ENCODE measurements at places on chromosomes 13 and 19.

GRCh38 chr13:61094865-61095264 is 320.8 kb downstream of the PCDH20 start:
- DNase-seq = no peak

- no peak for DNase-seq
Observed at GRCh38 chr19:5083547-5083965, 114.6 kb downstream of the KDM4B start.

DNA sequence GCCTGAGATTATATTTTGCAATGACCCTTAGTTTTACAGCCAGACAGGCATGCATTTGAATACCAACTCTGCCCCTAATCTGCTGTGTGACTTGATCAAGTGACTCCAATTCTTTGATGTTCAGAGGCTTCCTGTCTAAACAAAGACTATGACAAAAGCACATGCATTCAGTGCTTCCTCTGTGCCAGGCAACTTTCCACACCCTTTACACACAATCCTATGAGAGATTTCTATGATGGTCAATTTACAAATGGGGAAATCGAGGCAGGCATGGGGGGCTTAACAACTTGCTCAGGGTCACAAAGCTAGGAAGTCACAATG is 3.7 kb upstream of the LYPD3 start:
- no peak for DNase-seq

- no peak for DNase-seq
Observed at GRCh38 chr13:23985839-23986238, 88.5 kb upstream of the C1QTNF9B start.

DNA sequence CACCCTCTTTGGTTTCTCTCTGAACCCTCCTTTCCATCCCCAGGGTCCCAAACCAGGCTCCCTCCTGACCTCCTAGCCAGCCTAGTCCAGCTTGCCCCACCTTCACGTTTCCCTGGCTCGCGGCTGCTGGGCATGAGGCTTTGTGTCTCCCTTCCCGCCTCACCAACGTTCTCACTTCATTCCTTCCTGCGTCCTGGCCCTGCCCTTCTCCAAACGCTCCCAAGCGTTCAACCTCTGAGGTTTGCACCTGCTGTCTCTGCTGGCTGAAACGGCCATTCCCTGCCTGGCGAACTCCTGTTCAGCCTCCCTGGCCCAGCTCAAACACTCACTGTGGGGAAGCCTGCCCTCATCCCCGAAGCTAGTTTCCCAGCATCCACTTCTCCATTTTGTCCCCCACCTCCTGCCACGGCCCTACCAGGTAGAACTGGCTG is 12.4 kb downstream of the EPS8L1 start:
- DNase-seq = no peak

GRCh38 chr19:29952177-29952576 is 10.1 kb downstream of the URI1 start:
- no peak for DNase-seq

- peak; percentile 45 for DNase-seq
Observed at GRCh38 chr13:21079761-21080592, 18.6 kb upstream of the LATS2 start.

DNA sequence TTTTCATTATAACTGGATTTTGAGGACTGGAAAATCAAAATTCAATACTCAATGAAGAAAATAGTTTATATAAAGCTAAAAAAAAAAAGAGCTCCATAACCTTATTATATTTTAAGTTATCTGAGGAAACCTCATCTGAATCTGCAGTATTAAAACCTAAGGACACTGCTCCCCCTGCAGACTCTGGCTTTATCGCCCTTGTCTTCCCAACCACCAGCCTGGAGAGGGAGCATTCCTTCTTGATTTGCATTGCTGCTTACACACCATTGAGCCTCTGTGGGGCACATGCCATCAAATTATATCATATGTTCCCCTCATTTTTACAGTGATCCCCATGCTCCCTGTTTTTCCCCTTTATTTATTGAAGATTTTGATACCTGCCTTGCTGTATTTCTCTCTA is 871.4 kb upstream of the GPC6 start:
- DNase-seq = peak; percentile 9

DNA sequence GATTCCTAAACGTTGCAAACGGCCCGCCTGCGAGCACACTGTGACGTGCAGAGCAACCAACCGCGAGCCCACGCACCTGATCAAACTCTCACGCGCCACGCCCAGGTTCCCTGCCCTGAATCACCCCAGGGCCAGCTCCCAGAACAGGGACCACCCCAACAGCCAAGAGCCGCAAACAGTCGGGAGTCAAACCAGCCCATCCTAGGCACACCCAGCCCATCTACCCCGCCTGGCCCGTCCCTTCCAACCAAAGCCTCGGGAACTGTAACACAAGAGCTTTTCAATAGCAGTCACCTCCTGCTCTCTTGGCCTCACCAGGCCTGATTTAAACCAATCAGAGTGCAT is 8.9 kb downstream of the PIP5K1C start:
- DNase-seq = no peak

GRCh38 chr19:42096255-42096837 is 20.4 kb downstream of the ZNF574 start:
- no peak for DNase-seq

DNA sequence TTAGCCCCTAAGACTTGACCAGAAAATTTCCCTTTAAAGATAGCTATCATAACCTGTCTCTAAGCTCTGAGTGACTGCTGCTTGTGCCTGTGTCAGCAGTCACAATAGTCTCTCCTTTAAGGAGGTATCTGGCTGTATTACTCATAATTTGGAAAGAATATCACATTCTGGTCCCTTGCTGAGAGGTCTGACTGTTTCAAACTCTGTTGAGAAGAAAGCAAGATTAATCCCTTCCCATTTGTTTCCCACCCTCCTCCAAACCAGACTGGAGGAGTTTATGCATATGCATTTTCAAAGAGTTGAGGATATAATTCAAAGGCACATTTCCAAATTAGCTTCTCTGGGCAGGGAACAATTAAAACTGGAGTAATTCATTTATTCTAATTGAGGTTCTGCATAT is 2.3 kb downstream of the HTR2A start:
- no peak for DNase-seq

- no peak for DNase-seq
Observed at GRCh38 chr13:26538363-26539317, 18.8 kb upstream of the WASF3 start.

GRCh38 chr13:79311386-79311785 is 94.7 kb downstream of the RBM26 start:
- no peak for DNase-seq

- DNase-seq = no peak
Observed at GRCh38 chr19:34365463-34366401, 736 bp downstream of the GPI start.

DNA sequence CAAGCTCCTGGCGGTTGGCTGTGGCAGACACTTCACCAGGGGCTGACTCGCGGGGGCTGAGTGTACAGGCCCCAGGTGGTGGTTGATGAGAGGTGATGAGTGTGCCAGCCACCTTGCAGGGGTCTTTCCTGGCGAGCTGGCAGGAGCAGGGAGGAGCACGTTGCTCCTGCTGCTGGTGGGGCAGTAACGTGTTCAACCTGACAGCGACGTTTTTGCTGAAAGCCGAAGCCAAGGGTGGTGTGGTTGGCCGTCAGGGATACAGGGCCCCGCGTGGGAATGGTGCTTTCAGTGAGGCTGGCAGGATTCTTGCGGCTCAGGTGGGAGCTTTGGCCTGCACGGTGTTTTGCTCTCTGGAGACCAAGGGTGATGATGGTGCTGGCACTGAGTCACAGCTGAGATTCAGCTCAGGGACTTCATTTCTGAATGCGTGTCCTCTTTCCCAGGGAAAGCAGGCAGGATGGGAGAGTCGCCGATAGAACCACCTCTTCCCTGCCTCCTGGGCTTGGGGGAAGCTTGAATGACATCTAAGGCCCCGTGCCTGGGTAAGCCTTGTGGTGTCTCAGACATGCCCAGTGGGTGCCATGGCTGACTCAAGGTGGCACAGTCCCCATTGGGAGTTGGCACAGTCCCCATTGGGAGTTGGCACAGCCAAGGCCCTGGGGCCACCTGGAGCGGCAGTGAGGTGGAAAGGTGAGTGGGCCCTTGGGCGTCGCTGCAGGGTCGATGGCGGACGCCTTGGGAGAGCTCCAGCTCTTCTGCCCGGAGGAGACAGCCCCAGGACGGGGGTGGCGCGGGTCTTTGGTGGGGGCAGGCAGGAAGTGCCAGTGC is 8.8 kb downstream of the DAZAP1 start:
- no peak for DNase-seq

GRCh38 chr13:41148419-41149283 is 16.0 kb upstream of the KBTBD6 start:
- DNase-seq = no peak

- DNase-seq = no peak
Observed at GRCh38 chr19:40059624-40060023, 3.6 kb upstream of the ZNF780B start.

- DNase-seq = no peak
Observed at GRCh38 chr13:25262261-25262660, 25.0 kb downstream of the MTMR6 start.

DNA sequence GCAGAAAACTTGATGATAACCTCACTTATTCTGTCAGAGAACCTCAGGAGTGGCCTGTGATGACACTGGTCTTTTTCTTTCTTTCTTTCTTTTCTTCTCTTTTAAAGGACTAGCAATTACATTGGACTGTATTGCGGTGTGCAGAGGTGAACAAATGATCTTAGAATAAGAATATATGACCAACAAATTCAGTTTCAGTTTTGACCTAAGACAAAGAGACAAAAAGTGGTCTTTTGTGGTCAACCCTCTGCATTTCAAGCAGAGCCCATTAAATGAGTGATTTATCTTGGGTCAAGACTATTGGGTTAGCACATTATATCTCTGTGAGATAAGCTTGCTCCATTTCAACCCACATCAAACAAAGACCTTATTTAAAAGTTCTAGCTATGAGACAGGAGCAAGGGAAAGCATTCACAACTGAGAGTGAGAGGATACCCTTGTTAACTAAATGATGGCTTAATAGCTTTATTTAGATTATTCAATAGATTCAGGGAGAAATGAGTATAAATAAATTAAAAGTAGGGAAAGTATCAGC is 644.4 kb downstream of the PCDH9 start:
- DNase-seq = no peak

DNA sequence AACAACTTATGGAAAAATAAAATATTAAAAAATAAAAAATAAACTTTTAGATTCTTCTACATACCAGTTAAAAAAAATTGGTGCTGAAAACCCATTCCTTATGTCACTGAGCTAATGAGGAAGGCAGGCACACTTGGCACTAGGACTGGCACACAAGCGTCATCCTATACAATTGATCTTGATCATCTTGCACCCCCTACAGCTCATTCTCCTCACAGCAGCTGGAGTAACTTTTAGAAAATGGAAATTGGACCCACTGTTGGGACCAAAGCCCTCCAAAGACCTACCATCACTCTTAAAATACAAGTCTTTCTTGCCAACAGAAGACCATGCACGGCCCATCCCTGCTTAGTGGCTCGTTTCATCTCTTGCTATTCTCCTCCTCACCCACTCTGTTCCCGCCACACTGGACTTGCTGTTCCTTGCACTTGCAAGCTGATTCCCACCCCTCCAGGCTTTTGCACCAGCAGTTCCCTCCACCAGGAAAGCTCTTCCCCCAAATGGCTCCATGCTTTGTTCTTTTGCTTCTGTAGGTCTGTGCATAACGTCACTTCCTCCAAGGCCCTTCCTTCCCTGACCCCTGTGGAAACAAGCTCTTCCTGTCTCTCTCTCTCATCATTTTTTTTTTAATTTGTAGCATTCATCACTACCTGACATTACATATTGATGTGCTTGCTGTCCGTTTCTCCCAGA is 11.6 kb downstream of the CTU1 start:
- no peak for DNase-seq

DNA sequence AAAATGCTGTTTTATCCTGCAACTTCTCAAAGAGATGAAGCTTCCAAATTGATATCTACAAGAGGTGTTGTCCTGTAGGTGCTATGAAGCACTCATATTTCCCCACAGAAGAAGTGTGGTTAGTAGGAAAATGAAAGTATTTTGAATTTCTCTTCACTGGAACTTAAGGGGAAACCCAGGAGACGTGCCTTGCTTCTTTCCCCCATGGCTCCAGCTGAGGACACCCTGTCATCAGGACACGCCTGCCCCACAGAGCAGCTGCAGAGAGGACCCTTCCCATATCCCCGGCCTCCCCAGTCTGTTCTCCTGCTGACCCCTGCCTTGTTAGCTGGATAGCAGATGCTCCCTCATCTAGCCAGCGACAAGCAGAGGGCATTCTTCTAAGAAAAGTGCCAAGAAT is 371.3 kb downstream of the COG6 start:
- DNase-seq = no peak

Measured in HTR-8/SVneo (cell line).